Activated naive CD8-positive, alpha-beta T cell treated with anti-CD3 and anti-CD28 coated beads, Interleukin-2, amount 10 ng/mL, durations not matched to agents 7 days and 5 days (primary cell): ENCODE measurements at places on chromosomes 2 and 18.

DNA sequence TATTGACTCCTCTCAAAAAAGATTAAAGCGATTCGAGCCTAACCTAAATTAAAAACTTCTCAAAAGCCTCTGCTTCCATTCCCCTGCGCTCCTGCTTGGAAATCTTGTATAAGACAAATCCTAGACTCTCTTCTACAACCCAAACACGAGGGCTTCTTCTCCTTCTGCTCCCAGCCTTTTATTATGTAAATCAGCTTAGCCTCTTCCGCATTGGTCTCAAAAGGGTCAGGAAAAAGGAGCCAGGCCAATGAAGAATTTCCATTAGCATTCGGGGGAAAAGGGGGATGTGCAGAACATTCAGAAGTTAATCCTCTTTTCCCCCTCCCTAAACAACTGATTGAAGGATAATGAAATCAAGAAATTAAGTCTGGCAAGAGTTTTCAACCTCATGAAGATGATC is 107.9 kb downstream of the FAM124B start:
- no peak for DNase-seq

GRCh38 chr2:120596990-120597594 is 138.6 kb upstream of the GLI2 start:
- DNase-seq: no peak

DNA sequence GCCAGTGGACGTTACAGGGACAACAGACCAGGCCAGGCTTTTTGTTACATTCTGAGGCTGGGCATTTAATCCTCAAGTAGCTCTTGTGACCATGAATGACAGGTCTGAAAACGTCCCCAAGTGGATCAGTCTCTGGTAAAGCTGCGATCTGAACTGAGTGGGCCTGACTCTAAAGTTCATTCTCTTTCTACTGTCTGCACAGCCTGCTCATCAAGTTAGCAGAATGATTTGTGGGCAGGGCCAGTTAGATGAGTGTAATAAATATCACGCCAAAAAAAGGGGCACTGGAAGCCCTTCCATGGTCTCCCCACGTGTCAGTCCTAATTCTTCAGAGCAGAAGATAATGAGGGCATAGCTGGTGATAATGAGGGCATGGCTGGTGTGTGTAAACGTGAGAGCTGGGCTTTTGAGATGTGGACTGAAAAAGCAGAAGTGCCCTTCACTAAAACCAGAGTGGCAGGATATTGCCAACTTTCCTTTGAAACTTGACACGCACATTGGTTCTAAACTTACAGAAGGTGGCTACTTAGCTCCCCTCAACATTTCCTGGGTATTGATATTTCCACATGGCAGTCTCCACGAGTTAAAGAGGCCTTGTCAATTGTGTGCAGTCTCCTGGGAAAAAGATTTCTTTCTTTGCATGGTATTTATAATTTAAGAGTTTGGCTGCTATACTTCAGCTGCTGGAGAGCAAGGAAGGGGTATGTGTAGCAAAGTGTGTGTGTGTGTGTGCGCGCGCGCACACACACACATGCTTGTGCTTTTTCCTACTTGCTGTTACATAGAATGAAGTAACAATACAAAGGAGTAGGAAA is 72.7 kb upstream of the LYPD6B start:
- no peak for DNase-seq

GRCh38 chr2:25444608-25445270 is 103.0 kb upstream of the DNMT3A start:
- no peak for DNase-seq

- no peak for DNase-seq
Observed at GRCh38 chr2:46866770-46867246, 48.8 kb downstream of the MCFD2 start.
